SW 1271 (cell line): ENCODE measurements at places on chromosomes 4 and X.

DNA sequence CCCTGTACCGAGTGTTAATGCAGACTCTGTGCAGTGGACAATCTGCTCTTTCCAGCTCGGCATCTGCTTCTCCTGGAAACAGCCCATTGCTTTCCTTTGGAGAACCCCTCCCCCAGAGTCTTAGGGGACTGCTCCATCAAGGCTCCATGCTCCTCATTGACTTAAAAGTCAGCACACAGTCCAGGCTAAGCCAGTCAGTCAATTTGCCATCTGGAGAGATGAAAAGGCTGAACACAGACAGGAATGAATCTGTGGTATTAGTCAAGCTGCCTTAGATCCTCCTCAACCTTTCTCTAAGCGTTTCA, 20.3 kb downstream of the ATP8A1 start:
- DNase-seq: no peak

GRCh38 chr4:13325744-13326143, 158.4 kb downstream of the RAB28 start:
- DNase-seq: no peak

DNA sequence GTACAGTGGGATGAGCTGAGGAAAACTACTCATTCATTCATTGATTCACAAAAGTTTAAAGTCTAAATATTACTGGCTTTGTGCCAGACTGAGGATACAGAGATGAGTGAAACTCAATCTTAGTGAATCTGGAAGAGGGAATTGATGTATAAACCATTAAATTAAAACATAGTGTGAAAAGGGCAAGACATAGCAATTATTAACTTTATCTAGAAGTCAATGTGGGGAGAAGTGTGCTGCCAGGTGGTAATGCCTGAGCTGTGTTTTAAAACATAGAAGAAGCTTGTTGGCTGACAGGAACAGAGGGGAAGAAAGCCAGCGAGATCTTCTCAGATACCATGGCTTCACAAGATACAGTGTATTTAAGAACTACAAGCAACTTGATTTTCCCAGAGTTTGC, 153.4 kb downstream of the BMPR1B start:
- no peak for DNase-seq

DNA sequence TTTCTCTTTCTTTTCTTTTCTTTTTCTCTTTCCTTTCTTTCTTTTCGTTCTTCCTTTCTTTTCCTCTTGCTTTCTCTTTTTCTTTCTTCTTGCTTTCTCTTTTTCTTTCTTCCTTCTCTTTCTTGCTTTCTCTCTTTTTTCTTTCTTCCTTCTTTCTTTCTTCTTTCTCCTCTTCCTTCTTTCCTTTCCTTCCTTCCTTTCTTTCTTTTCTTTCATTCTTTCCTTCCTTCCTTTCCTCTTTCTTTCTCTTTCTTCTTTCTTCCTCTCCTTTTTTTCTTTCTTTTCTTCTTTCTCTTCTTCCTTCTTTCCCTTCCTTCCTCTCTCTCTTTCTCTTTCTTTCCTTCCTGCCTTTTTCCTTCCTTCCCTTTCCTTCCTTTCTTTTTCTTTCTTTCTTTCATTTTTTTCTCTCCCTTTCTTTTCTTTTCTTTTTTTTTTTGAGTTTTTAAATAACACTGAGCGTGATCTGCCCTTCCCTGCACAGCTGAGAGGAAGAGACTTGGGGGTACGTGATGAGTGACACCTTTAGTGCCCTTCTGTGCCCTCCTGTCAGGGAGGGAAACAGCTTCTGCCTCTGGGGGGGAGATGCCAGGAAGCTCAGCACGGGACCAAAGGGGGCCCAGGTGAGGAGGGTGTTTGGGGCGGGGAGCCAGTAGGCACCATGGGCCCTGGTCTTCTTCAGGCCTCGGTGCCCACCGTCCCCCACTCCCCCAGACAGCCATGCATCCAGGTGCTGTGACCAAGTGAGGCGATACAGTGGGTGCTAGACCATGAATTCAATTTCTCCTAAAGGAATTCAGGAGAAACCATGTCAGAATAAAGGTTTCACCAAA, 36.6 kb upstream of the CDKN2AIP start:
- DNase-seq: no peak

- peak; percentile 69 for DNase-seq
Observed at GRCh38 chrX:11533199-11533651, 132.5 kb downstream of the ARHGAP6 start.

- no peak for DNase-seq
Observed at GRCh38 chrX:95860127-95860526, 824.5 kb upstream of the DIAPH2 start.

DNA sequence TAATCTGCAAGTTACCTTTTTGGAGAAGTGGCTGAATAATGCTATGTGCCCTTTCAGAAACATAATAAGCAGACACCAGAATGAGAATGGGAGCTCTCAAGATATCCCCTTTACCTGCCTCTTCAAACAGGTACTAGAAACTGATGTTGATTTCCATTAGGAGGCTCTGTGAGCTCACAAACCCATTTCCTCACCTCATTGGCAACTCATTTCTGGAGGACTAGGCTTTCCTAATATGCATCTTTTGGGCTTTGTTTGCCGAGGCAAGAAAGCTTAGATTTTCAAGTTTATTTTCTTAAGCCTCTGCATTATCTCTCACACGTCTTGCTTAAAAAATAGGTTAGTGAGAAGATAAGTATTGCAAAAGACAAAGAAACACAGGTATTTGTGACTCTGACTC, 313.1 kb upstream of the IRS4 start:
- no peak for DNase-seq

DNA sequence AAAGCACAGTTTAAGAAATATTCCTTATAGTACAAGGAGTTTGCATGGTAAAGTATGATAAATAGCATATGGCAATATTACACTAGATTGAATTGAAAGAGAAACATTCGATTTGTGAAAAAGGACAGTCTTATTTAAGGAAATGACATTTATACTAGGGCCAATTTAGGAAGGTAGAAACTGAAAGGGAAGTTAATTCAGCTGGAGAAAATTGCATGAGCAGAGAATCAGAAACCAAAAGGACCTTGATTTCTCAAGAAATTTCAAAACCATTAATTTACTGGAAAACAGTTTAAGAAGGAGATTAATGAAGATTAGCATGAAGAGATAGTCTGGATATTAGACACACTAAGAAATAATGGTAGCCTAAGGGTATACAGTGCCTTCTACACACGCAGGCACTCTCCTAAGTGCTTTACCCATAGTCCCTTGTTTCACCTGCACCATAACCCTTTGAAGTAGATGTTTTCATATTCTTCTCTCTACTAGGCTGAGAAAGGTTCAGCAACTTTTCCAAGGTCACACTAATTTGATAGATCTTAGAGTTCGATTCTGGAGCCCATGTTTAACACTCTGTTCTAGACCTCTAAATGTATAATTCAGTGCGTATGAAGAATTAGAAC, 259.1 kb upstream of the SLIT2 start:
- DNase-seq: no peak

GRCh38 chr4:181661090-181661489, 582.1 kb upstream of the TENM3 start:
- DNase-seq: no peak

DNA sequence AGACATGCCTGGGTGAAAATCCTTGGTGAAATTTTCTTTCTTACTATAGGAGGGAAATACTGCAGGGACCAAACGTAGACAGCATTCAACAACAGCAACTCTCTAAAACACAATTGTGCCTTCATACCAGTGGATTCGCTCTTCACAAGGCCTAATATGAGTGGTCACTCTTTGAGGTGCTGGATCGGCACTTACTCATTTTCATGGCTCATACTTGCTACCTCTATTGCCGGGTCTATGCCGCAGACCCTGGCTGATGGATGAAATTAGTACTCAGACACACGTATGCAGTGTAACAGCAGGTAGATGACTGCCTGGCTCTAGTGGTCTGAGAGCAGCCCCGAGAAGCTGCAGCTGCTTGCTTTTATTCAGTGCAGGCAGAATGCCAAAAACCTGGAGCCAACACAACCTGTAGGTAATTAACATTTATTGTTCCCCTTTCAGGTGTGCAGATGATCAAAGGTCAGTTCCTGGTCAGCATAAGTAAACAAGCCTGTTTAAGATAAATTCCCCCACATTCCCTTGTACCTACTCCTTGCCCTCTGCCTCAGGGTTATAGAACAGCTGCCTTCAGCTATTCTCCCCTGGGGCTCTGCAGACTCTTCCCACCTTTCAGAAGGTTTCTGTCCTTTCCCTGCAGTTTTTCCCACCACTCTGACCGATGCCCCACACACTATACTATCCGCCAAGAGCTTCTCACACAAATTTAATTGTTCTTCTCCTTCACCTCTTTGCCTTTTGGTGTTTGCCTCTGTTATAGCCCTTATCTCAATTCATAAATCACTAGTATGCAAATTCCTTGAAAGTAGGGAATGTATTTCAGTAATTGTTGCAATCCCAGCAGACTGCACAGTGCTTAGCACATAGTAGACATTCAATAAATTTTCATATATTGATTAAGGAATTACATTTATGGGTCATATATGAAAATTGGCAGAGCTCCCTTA, 210.0 kb downstream of the SPANXN3 start:
- no peak for DNase-seq

DNA sequence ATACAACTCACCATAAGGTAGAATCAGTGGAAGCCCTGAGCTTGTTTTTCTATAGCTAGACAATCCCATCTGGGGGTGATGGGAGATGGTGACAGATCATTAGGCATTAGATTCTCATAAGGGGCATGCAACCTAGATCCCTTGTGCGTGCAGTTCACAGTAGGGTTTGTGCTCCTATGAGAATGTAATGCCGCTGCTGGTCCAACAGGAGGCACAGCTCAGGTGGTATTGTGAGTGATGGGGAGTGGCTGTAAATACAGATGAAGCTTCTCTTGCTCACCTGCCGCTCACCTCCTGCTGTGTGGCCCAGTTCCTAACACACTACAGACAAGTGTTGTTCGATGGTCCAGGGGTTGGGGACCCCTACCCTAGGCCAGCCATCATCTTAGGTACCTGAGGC, 5.9 kb upstream of the GATB start:
- DNase-seq: no peak

- DNase-seq: no peak
Observed at GRCh38 chrX:42954880-42955279, 176.9 kb upstream of the PPP1R2C start.

- DNase-seq: no peak
Observed at GRCh38 chr4:66728280-66728679, 817.0 kb downstream of the CENPC start.

- DNase-seq: no peak
Observed at GRCh38 chr4:69224891-69225290, 10.3 kb upstream of the UGT2B11 start.

GRCh38 chr4:75985116-75985515, 5.6 kb downstream of the SDAD1 start:
- DNase-seq: no peak

GRCh38 chr4:169215656-169216055, 55.1 kb downstream of the SH3RF1 start:
- DNase-seq: no peak

- no peak for DNase-seq
Observed at GRCh38 chr4:111228874-111229273, 606.0 kb upstream of the PITX2 start.

DNA sequence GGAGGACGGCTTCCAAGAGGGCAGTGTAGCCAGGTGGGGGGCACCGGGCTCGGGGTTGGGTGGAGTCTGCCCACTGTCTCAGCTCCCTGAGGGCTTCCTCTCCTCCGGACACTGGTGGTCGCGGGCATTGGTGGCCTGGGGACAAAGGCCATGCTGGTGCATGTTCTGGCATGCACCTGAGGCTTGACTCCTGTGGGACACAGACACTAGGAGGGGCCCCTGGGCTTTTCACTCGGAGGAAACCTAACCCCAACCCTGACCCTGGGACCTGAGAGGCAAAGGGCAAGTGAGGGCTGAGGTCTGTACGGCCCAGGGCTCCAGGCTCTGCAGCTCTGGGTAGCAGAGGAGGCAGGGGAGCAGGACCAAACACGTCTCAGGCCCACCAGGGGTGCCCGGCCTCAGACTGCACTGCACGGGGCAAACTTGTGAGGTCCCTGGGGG, 22.3 kb upstream of the FGFR3 start:
- no peak for DNase-seq

DNA sequence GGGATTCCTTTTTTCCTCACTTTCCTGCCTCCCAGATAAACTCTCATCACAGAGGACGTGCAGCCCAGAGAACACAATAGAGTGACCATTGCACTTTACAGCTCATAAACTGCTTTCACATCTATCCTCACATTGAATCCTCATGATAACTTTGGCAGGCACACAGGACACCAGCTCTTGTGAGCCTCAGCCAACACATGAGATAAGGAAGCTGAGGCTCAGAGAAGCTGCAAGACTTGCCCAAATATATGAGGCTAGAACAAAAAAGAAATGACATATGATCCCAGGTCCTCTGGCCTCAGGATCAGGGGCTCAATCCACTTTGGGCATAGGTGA, 85.0 kb upstream of the CPEB2 start:
- no peak for DNase-seq

DNA sequence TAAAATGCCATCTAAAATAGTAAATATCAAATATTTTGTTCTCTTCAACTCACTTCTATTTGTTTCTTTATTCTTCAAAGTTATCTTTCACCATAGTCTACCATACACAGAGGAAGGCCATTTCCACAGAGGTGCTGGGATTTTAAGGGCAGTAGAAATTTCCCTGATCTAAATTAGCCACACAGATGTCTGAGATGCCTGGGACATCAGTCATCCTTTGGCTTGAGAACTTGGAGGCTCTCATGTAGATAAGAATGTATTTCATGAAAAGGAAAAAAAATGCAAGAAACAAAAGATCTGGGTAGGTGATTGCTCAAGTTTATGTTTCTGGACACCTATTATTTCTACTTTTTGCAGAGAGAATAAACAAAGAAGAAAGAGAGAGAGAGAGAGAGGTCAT, 1008.2 kb downstream of the NLGN4X start:
- DNase-seq: no peak

DNA sequence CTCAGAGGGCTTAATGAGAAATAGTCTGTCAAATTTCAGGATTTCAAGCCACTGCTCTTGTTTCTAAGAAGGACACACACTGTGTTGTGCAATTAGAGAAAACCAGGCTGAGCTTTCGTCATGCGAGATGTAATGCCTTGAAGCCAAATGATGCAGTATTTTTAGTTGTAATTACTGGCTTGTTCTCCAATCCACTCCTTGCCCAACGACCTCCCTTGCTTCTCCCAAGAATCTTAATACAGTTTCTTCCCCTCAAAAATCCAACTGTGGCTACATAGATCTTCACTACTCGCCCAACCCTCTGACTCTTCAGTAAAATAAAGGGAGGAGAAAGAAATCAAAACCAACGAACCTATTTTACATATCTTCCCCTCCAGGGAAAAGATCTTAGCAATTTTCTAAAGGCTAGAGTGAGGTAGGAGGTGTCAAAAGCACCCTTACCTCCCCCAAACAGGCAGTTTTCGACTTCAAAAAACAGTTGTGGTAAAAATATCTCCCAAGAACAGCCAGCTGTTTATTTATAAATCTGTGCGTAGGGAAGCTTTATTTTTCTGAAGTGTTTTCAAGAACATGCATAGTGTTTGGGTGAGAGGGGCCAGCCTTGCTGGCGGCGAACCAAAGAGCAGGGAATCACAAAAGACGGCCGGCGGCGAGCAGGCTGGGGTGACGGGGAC, 68.7 kb downstream of the MGST2 start:
- no peak for DNase-seq

GRCh38 chrX:128517691-128518090, 465.5 kb upstream of the ACTRT1 start:
- DNase-seq: no peak

- no peak for DNase-seq
Observed at GRCh38 chr4:111797455-111798163, 347.6 kb upstream of the FAM241A start.
